GM13977 (cell line): ENCODE measurements at places on chromosomes 11 and 22.

- DNase-seq, result no peak
Measured at GRCh38 chr11:130308059-130308458, 6.7 kb downstream of the ZBTB44 start.

GRCh38 chr11:69939551-69940245 lies 120.5 kb upstream of the FGF3 start:
- no peak for DNase-seq

- DNase-seq, result no peak
Measured at GRCh38 chr11:129657866-129658525, 157.7 kb upstream of the TMEM45B start.

- DNase-seq, result no peak
Measured at GRCh38 chr22:23520863-23521440, 59.1 kb downstream of the IGLL1 start.

DNA sequence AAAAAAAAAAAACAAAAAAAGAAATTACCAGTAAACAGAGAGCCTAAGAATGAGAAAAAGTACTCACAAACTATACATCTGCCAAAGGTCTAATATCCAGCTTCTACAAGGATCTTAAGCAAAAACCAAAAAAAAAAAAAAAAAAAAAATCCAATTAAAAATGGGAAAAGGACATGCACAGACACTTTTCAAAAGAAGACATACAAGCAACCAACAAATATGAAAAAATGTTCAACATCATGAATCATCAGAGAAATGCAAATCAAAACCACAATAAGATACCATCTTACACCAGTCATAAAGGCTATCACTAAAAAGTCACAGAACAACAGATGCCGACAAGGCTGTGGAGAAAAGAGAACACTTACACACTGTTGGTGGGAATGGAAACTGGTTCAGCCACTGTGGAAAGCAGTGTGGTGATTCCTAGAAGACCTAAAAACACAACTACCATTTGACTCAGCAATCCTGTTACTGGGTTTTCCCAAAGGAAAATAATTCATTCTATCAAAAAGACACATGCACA lies 18.3 kb downstream of the MS4A6A start:
- no peak for DNase-seq

DNA sequence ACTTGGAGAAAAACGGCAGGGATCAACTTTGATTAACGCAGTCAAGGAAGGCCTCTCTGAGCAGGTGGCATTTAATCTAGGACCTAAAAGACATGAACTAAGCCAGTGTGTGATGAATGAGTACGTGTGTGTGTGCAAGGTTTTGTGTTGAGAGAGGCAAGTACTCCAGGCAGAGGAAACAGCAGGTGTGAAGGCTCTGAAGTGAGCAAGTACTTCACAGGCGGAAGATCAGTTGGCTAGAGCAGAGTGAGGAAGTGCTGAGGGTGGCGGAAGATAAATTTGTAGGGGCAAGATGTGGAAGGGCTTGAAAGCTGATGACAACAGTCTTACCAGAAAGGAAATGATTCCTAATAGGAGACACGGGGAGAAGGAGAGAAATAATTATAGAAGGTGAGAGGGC lies 6.8 kb downstream of the APIP start:
- DNase-seq, result no peak

DNA sequence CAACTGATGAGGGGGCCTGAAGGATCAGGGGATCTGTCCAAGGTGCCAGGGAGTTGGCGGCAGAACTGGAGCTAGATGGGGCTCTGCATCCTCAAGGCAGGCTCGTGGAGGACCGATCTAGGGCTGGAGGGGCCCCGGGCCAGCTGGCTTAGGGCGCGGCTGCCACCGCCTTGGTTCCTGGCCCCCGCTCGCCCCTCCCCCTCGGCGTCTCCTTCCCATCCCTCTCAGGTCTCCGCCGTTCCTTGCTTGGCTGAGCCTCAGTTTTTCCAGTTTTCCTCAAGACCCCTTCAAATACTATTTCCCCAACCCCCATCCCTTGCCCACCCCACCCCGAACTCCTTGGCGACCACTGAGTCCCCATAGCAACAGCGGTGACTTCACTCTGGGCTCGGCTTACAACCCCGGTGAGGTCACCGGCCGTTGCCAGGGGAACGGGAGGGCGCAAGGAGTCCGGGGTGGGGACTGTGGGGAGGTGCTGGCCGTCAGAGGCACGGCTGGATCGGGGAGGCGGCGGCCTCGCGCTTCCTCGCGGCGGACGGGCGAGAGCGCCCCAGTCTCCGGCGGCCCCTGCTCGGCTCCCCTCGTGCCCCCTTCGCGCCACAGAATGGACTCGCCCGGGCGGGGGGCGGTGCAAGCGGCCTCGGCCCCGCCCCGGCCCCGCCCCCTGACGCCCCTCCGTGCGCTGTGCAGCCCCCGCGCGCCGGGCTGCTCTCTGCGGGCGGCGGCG lies 7.5 kb downstream of the FREY1 start:
- peak; percentile 93 for DNase-seq

GRCh38 chr11:83659466-83659865 lies 373.3 kb upstream of the CCDC90B start:
- DNase-seq, result no peak

DNA sequence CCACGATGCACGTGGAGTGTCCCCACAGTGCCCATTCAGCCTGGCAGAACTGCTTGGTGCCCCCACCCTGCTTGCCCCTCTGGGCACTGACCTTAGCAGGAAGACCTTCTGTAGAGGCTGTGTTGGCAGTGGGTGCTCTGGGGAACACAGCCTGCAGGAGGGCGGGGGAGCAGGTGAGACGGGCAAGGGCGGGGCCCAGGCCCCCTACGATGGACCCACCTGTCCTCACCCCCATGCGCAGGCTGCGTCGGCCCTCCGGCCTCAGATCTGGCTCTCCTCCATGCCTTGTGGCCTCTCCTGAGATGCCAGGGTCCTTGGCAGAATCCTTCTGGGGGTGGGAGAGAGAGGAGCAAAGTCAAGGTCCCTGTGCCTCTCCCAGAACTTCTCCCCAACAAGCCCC lies 10.9 kb downstream of the CDC42BPG start:
- no peak for DNase-seq

DNA sequence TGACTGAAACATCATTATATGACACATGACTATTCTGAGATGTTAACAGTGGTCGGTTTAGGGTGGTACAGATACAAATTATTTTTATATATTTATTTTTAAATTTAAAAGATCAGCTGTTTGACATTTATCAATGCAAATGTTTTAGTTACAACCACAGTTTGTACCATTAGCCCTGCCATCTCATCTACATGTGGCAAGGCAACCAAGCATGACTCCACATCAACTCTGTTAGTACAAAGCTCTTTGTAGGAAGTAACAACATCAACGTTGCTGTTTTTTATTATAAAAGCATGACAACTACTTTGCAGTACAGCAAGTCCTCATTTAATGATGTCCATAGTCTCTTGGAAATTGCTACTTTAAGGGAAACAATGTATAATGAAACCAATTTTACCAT lies 40.8 kb downstream of the ENTHD1 start:
- no peak for DNase-seq

DNA sequence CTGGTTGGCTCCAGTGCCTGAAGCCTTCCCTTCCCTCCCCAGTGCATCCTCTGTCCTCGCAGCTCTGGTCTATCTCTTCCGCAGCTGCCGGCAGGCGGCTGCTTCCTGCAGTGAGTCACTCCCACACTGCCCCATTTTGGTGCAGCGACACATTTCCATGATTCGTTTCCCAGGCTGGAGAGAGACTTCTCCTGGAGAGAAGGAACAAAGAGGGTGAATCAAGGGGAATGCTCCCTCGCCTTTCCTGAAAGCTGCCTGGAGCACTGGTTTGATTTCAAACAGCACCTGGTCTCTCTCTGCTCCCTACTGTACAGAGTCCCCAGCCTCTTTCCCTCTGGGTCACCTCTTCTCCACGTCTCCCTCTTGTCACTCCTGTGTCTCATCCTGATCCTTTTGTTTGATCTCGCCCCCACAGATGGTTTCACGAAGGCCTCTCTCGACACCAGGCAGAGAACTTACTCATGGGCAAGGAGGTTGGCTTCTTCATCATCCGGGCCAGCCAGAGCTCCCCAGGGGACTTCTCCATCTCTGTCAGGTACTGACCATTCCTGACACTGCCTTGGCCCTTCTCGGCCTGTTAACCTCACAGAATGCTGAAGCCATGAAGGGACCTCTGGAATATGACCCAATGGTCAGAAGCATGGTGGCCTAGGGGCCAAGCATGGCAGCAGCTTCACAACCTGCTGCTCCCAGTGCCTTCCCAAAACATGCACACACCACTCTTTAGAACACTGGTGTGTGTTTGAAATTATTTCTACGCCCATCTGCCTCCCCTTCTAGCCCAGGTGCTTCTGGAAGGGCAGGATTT lies at the start of gene TMA7B:
TMA7B (plus strand) TSS at position 758 of the 808 bp plus-strand sequence. CDS start 3,978 bp downstream, outside the sequence.
- no peak for DNase-seq

- DNase-seq, result no peak
Measured at GRCh38 chr11:69234740-69235710, 58.9 kb upstream of the MYEOV start.

- no peak for DNase-seq
Measured at GRCh38 chr11:9118277-9118676, 26.9 kb upstream of the SCUBE2 start.

DNA sequence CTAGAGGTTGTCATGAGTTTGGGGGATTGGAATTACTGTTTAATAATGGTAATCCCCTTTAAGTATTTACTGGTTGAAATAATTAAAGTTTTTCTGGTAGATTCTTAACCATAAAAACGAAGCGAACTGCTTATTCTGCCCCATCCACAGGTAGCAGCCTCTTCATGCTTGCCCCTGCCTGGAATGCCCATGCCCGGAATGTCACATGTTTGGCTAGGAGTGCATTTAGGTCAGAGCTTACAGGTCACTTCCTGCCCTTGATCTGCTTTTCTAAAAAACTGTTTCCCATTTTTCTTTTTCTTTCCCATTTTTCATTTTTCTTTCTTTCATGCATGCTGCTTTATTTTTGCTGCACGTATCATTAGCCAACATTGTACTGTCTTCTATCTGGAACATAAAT lies 69.1 kb downstream of the YAP1 start:
- DNase-seq, result no peak

DNA sequence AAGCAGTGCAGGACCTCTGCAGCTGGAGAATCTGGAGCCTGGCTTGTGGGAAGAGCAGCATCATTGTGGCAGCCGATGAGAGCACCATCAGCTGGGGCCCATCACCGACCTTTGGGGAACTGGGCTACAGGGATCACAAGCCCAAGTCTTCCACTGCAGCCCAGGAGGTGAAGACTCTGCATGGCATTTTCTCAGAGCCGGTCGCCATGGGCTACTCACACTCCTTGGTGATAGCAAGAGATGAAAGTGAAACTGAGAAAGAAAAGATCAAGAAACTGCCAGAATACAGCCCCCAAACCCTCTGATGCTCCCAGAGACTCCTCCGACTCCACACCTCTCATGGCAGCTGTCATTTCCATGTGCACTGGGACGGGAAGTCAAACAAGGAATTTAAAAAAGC lies 35.6 kb downstream of the ASRGL1 start:
- DNase-seq, result no peak

GRCh38 chr11:76763573-76764346 lies 19.4 kb upstream of the TSKU start:
- no peak for DNase-seq

DNA sequence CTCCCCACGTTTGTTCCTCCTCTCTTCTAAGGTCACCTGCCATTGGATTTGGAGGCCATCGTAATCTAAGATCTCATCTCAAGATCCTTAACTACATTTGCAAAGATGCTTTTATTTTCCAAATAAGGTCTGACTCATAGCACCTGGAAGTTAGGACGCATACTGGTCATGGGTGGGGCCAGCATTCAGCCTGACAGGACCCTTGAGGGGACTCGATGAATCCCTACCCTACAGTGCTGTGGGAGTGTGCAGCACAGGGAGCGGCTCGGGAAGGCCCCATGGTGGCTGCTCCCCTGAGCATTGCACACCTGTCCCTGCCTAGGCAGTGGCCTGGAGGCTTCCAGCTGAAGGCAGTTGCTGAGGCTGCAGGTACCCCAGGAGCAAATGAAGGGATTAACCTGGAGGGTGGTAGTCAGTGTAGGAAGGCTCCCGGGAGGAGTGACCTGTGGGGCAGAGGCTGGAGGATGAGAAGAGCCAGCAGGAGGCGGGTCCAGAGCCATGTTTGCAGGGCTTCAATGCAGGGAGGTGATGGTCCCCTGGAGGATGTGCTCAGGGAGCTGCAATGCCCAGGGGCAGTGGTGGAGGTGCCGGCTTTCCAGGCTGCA lies 362.2 kb downstream of the CTTN start:
- no peak for DNase-seq

- no peak for DNase-seq
Measured at GRCh38 chr11:78400702-78401101, 16.9 kb downstream of the GAB2 start.

DNA sequence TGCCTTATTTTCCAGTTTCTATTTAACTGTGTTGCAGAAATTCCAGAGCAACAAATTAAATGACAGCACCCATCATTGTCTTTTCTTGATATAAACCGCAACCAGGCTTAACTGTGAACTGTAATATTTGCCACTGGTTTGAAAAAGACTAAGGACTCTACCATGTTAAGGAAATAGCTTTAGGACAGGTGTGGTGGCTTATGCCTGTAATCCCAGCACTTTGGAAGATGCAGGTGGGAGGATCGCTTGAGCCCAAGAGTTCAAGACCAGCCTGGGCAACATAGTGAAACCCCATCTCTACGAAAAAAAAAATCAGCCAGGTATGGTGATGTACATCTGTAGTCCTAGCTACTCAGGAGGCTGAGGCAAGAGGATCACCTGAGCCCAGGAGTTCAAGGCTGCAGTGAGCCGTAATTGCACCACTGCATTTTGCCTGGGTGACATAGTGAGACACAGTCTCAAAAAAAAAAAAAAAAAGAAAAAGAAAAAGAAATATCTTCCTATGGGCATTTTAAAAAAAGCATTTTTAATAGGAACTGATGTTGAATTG lies 28.8 kb downstream of the HIRA start:
- no peak for DNase-seq

DNA sequence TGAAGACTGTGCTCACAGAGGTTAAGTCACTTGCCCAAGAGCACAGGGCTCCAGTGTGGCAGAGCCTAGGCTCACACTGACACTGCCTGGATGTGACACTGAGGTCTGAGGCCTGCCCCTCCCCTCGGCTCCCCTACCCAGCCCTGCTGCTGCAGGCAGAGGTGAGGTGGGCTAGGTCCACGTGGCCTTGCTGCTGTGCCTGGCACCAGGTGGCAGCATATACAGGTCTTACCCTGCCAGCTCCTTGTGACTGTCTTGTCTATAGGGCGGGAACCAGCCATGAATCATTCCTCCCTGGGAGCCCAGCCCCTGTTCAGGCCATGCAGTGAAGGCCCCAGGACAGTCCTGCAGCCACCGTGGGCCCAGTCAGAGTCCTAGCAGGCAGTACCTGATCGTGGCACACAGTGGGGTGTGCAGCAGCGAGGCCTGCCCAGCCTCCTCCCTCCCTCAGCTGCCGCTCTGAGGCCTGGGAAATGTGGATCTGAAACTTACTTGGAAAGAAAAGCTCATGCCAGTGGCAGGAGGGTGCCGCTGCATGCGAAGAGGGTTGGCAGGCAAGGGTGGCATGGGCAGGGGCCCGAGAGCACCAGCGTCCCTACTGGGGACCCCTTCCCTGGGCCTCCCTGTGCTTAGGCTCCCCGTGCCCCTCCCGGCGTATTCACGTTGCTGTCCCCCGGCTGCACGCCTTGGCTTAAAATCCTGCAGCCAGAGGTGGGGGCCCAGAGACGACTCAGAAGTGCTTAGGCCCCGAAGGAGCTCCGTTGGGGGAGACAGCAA lies 1.2 kb upstream of the CERK start:
- DNase-seq, result peak; percentile 61
